ENCODE measurements at places on chromosomes 6 and 20. TPM values are rescaled to one million over a fixed set of nuclear protein-coding genes. Genes with fewer than 3 reads are reported as not detected.

TAF8 gene
- total RNA-seq, result 29.8 TPM

FAM229B gene
- total RNA-seq, result 77.7 TPM

CNR1 gene
- total RNA-seq, result 0.07 TPM

DLL1 gene
- 6.2 TPM for total RNA-seq

ASIP gene
- total RNA-seq, result 14.1 TPM

ATP5F1E gene
- total RNA-seq, result 120 TPM

PPP1R3D gene
- 13.2 TPM for total RNA-seq

CLVS2 gene
- not detected for total RNA-seq

All from heart left ventricle (tissue), 16 donors.